ENCODE measurements at places on chromosomes 11 and 22.

DNA sequence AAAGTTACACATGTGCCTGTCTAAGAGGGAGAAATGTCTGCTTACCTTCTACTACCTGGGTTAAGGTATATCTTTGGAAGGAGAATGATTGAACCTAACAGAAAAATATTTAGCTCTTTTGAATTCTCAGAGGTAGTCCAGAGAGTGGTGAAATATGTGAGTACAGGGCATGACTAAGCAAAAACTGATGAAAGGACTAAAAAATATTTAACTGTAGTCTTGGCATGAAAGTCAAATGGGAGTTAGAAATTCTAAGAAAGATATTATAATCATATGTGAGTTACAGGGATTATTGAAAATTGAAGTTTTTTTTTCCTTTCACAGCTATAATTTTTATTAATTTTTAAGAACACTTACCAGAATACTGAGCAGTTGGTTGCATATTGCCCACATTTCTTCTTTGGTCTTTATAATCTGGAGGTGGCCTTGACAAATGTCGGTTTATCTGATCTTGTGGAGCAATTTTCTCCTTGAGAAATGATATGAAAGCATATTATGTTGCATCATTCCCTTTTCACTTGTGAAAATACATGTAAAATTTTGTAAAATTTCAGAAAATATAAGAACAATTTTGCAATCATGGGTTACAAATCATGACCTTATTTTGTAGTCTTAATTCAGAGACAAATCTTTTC lies 61.4 kb upstream of the MTMR2 start:
- DNase-seq: no peak

GRCh38 chr11:69239641-69240040 lies 54.3 kb upstream of the MYEOV start:
- DNase-seq: no peak

DNA sequence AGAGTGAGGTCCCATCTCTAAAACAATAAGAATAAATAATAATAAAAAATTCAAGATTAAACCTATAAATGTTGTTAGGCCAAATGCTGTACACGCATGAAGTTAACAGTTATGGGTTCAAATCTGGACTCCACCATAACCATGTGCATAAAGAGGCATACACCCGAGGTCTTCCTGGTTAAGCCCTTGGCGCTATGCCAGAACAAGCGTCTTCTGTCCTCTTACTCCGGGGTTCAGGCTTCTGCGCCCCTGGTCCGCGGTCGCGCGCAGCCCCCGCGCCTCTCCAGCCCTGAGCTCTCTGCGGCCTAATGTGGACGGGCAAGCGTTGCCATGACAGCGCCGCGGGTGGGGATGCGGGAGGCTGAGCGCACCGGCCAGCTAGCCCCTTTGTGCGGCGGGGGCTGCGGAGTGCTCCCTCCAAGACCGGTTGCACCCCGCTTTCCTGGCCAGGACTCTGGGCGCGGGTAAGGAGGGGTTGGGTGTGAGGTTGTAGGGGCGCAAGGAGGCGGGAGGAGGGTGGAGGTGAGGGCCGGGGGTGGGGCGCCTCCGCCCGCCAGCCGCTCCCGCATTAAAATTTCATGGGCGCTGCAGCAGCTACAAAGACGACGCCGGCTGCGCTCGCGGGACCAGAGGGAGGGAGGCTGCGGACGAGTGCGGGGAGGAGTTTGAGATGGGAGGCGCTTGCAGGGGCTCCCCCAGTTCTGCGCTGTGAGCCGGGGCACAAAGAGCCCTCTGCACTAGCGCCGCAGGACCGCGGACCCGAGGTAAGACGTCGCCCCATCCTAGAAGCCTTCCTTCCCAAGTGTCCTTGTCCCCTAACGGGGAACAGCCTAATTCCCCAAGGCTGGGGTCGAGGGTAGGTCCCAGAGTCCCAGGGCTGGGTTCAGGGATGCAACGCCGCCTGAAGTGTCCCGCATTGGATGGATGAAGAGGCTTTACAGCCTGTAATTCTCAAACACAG lies at the start of gene MIAT:
MIAT (plus strand) TSS at position 698 of the 961 bp plus-strand sequence.
- DNase-seq: peak; percentile 56

DNA sequence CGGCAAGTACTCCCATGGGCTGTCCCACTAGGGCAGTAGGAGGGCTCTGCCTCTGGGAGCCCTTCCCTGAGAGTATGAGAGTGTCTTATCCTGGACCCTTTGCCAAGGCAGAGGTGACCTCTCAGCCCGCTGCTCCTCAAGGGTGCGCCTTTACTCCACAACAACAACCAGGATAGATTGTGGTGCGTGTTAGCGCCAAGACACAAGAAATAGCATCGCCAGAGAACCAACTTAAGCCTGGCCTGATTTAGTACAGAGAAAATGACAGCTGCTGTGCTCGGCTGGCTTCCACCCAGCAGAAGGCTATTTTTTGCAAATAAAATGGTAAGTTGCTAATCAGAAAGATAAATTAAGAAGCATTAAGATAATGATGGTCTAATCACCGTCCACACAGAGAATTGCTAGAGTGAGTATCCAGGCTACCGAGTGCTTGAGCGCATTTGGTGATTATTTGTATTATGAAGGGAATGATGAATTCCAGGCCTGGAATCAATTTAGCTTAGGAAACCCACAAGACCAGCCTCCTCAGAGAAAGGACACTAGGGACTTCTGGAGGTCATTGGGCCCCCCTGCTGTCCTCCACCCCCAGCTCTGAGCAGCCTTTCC lies 119.8 kb downstream of the PKNOX2 start:
- no peak for DNase-seq

DNA sequence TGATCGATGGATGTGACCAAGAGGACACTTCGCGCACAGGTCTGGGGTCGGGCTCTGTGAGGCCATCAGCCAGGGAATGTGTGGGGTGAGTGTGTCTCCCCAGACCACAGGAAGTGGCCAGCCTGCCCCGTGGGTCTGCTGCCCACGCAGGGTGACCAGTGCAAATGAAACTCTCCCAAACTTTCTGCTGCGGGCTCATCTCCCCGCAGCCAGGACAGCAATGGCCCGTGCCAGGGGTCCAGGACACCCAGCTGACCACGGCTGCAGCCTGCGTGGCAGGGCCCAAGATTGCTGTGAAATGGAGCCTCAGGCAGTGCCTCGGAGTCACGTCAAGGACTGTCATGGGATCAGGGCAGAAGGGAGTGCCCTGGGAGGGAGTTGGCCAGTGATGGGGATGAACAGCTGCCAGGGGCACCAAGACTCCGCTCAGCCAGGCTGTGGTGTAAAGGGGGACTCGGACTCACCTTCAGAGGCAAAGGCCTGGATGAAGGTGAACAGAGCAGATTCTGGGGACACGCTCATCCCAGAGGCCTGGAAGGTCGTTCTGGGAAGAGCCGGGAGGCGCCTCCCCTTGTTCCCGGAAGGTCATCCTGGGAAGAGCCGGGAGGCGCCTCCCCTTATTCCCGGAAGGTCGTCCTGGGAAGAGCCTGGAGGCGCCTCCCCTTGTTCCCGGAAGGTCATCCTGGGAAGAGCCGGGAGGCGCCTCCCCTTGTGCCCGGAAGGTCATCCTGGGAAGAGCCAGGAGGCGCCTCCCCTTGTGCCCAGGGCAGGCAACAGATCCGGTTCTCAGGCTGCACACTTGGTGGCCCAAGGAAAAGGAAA lies 252.6 kb downstream of the BRD1 start:
- no peak for DNase-seq

DNA sequence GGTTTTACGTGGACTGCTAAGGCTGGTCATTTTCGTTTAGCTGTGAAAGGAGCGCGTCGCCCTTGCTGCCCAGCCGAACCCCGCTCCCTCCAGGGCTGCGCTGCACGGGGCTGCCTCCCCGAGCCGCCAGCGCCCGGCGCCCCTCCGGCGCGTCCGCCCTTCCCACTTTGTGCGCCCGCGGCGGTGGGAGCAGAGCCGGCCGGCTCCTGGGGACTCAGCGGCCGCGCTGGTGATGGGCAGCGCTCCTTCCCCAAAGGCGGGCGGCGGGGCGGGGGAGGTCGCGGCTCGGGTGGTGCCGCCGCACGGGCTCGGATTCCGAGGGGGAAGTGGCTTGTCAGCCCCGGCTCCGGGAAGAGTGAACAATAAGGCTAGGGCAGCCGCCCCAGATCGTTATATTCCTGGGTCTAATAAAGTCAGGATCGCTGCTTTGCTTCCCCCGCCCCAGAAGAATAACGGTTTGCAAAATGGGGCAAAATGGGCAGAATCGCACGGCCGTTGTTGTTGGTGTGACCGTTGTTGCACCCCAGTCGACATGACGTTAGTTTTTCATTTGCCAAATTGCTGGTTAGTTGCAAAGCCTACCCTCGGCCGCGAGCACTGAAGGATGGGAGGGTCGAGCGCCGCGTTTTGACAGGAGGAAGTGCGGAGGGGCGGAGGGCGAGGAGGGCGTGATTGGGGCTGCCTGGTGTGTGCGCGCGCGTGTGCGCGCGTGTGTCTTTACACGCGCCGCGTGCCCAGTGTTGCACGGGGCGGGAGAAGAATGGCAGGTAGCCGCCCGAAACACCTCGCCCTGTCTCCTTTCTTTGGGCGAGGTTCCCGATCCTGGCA lies 745 bp downstream of the NCAM1 start:
- peak; percentile 73 for DNase-seq

GRCh38 chr11:62142921-62143320 lies 19.1 kb downstream of the INCENP start:
- DNase-seq: no peak

- peak; percentile 95 for DNase-seq
Observed at GRCh38 chr11:115008799-115009198, 330.5 kb downstream of the NXPE2 start.

- DNase-seq: no peak
Observed at GRCh38 chr11:61579676-61580270, 1.1 kb downstream of the SYT7 start.

GRCh38 chr11:123362941-123363340 lies 67.1 kb upstream of the GRAMD1B start:
- no peak for DNase-seq

DNA sequence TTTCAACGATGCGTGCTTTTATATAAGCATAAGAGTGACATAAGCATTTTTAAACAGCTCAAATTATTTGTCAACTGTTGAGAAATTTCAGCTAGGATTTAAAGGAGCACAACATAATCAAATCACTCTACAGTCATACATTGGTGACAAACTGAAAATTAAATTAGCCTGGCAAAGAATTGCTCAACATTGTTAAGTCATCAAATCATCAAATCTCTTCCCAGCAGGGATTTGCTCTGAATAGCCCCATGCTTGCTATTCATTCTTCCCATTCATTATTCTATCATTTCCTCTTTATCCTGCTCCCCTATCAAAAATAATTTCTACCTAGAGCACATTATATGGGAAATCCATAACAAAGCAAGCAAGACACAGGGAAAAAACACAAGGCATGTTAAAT lies 198.7 kb upstream of the LUZP2 start:
- DNase-seq: no peak

DNA sequence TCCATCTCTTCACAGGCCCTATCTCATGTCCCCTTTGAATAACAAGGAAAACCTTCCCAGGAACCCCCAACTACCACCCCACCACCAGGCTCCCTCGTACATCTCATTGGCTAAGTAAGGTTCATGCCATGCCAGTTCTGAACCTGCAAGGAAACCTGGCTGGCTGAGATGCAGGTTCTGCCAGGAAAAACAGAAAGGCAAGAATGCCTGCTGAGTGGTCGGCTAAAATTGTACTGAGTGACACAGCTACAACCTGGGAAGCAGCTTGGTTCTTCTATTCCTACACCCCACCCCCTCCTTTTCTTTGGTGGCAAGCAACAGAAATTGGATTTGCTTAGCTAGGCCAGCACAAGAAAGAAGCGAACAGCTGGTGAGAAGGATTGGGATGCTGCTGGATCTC lies 36.1 kb upstream of the TSPAN18 start:
- DNase-seq: peak; percentile 93

GRCh38 chr11:131428853-131429252 lies 58.4 kb downstream of the NTM start:
- DNase-seq: no peak

DNA sequence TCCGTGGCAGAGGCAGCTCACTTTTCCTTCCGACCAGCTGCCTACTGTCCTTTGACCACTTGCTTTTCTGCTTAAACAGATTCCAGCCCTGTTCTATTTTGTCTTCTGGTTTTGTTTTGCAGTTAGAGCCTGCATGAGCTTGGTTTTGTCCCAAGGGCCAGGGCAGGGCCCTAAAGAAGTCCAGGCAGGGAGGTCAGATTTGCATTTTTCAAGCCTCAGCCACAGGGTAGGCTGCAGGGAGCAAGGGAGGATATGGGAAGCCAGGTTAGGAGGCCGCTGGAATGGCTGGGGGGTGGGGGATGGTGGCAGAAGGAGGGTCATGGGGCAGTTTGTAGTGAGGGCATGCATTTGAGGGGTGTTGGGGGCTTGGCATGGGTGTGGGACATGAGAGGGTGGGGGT lies 23.1 kb downstream of the FADD start:
- DNase-seq: no peak

DNA sequence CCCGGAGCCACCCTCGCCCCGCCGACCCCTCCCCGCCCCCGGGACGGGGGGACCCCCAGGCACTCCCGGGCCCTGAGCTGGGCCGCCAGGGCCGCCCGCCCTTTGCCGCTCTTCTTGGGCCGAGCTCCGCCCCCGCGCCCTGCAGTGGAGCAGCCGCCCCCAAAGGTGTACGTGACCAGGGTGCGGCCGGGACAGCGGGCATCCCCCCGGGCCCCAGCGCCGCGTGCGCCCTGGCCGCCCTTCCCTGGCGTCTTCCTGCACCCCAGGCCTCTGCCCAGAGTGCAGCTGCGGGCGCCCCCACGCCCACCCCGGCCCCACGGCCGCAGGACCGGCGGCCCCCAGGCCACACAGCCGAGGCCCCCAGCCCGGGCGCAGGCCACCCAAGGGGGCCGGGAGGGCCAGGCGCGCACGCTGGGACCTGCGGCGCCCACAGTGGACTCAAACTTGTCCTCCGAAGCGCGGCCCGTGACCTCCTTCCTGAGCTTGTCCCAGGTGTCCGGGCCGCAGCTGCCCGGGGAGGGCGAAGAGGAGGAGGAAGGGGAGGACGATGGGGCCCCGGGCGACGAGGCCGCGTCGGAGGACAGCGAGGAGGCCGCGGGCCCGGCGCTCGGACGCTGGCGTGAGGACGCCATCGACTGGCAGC lies 7.4 kb downstream of the B4GALNT4 start:
- DNase-seq: no peak

DNA sequence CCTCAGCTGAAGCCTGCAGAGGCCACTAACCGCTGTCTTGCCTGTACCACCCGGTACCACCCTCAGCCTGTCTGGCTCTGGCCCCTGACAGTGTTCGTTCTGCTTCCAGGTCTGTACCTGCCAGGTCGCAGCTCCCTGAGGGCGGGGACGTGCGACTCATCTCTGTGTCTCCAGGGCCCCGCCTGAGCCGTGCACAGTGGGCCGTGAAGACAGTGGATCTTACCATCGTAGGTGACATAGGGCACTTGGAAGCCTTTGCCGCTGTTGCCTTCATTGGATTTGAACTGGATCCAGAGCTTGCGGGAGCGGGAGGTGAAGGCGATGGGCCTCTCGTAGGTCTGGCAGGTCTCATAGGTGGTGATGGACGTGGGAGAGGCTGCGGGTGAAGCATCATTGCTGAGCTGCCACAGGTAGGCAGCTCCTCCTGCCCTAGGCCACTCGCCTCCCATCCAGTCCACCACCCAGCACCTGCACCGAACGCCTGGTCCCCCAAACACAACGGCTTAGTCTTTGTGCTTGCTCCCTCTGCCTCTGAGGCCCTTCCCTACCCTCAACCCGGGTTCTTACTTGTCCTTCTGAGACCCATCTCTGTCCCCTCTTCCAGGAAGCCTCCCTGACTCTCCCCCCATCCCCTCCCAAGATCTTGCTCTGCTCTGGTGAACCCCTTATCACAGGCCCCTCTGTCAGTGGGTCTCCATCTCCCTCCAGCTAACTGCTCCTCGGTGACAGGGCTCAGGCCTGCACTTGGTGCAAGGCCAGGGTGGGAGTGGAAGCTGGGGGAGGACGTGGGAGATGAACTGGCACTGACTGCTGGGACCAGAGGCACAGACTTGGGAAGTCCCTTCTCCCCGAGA lies 21.1 kb upstream of the TTLL12 start:
- no peak for DNase-seq

Measured in NCI-H82 (cell line).